ENCODE measurements at places on chromosomes 1 and 21.
A peak's percentile ranks its signal among the peaks of the same experiment; 100 is the strongest.

GRCh38 chr1:18724801-18725200 lies 94.2 kb downstream of the PAX7 start:
- DNase-seq, result no peak

DNA sequence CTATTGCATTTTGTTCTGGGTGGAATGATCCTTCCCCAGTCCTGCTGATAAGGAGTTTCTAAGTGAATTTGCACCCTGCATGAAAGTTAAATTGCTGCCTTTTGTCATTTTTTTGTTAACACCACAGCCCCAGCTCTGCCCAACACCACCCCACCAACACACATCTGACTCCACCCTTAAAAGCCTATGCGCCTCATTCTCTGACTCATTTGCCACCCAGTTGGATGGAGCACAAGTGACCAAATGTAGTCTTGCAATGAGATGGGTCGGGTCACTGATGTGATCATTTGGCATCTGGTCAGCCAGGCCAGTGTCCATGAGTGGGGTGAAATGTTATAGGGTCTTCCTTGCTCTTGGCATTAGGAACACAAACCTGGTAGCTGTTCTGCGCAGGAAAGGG lies 256.8 kb downstream of the KAZN start:
- DNase-seq, result no peak

GRCh38 chr21:37294679-37295078 lies 27.5 kb upstream of the VPS26C start:
- DNase-seq, result no peak

GRCh38 chr1:85091671-85092280 lies 43.5 kb upstream of the MCOLN3 start:
- DNase-seq, result peak; percentile 71

- no peak for DNase-seq
Observed at GRCh38 chr1:112388436-112388835, 7.6 kb upstream of the CTTNBP2NL start.

- DNase-seq, result peak; percentile 82
Observed at GRCh38 chr1:59290193-59290949, 6.5 kb upstream of the FGGY start.

GRCh38 chr1:81327743-81328142 lies 473.0 kb upstream of the ADGRL2 start:
- DNase-seq, result no peak

- DNase-seq, result no peak
Observed at GRCh38 chr1:205593967-205594366, 37.8 kb downstream of the ELK4 start.

DNA sequence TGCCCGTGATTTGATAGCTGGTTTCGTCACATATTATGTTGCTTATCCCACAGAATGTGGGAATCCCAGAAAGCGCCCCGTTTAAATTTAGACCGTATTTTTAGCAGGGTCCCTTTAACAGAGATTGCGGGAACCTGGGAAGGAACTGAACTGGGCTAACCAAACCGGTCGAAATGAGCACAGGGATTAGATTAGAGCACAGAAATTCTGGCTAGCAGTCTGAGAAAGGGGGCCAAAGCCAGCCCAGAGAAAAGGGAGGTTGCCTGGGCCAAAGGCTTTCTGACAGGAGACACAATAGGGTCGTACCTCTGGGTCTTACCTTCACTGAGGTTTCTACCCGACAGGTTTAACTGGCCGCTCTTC lies 327 bp downstream of the LRRC40 start:
- no peak for DNase-seq

GRCh38 chr1:34278211-34278610 lies 101.5 kb downstream of the C1orf94 start:
- no peak for DNase-seq

DNA sequence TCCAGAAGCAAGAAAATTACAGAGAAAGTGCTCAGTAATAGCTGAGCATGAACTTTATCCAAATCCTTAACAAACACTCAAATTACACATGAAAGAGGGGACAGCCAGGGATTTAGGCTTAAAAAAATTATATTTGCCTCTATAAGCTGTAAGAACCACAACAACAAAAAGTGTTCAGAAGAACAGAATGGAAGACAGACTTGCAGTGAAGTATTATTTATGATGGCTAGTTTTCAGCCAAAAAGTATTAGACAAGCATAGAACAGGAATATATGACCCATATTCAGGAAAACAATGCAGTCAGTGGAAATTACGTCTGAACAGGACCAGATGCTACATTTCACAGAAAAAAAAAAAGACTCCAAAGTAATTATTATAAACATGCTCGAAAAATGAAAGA lies 1246.3 kb downstream of the NCAM2 start:
- DNase-seq, result no peak

DNA sequence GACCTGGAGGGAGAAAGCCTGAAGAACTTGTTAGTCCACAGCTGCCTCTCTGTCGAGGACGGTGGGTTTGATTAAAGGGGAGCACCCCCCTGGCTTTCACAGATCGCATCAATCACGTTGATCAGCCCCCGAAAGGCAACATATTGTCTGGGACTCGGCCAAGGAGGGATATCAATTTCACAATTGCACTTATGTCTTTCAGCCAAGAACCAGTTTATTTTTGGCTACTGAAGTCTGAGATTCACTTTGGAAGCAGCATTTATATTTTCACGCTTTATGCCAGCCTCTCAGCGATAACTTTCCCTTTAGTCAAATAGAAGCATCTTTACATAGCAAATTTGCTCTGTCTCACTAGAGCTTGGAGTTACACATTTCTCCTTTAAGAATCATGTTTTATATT lies 253.2 kb upstream of the RRP15 start:
- no peak for DNase-seq

- DNase-seq, result peak; percentile 71
Observed at GRCh38 chr1:209109001-209109785, 474.3 kb upstream of the CAMK1G start.

- DNase-seq, result peak; percentile 24
Observed at GRCh38 chr21:25901330-25901979, 166.7 kb downstream of the GABPA start.

DNA sequence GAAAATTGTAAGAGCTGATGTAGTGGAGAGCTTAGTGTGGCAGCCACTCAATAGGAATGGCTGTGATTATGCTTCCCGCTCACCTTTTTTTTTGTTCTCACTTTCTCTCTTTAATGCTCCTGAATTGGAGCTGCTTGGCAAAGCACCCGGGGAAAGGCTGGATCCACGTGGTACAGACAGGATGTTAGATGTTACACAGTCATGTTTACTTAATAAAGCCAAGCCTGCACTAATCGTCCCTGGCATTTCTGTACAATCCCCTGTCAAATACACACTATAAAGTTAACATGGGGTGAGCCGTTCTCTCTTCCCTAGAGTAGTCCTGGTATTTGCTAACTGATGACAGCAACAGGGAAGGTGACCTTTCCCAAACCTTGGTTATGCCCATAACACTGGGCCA lies 187.8 kb downstream of the ZSCAN20 start:
- DNase-seq, result no peak

- no peak for DNase-seq
Observed at GRCh38 chr21:36582271-36582670, 102.3 kb upstream of the CLDN14 start.

GRCh38 chr1:42450061-42450460 lies 5.8 kb downstream of the ZMYND12 start:
- DNase-seq, result no peak

DNA sequence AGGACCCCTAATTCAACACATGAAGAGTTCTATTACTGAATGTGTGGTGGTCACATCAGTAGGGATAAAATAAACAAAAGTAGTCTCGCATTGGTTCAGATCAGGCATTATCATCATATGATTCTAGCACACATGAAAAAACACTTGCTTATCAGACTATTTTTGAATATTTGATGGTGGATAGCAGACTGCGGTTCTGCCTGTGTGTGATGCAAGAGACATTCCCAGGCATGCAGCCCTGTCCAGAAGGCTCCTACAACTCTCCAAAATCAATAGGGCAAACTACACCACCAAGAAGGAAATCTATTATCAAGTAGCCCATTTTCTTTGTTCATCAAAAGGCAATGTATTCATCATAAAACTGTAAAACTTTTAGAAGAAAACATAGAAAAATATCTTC lies 304.7 kb downstream of the DUSP10 start:
- DNase-seq, result no peak

- peak; percentile 46 for DNase-seq
Observed at GRCh38 chr1:217133958-217134856, 411.0 kb upstream of the ESRRG start.

GRCh38 chr1:72911656-72912055 lies 629.3 kb upstream of the NEGR1 start:
- DNase-seq, result no peak

GRCh38 chr1:227901239-227901905 lies 46.4 kb downstream of the WNT9A start:
- DNase-seq, result no peak

GRCh38 chr1:6091823-6092109 lies 46.1 kb downstream of the KCNAB2 start:
- DNase-seq, result no peak

DNA sequence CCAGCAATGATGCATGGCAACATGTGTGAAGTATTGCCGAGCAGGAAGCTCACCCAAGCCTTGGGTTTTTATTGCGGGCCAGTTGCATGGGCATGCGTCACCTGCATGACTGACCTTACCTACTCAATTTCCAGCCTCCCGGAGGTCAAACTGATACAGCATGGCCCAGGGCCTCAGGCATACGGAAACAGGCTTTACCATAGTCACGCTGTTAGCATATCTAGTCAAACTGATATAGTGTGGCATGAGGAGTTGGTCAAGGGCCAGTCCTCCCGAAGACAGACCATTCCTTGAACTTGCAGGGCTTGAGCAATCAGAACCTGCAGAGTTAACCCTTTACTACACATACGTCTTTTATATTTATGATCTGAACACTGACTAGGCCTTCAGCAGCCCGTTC lies 6.4 kb upstream of the DUSP12 start:
- peak; percentile 35 for DNase-seq

GRCh38 chr1:17671314-17671705 lies 83.8 kb upstream of the ACTL8 start:
- DNase-seq, result no peak

GRCh38 chr1:5333291-5333690 lies 658.9 kb downstream of the NPHP4 start:
- no peak for DNase-seq

DNA sequence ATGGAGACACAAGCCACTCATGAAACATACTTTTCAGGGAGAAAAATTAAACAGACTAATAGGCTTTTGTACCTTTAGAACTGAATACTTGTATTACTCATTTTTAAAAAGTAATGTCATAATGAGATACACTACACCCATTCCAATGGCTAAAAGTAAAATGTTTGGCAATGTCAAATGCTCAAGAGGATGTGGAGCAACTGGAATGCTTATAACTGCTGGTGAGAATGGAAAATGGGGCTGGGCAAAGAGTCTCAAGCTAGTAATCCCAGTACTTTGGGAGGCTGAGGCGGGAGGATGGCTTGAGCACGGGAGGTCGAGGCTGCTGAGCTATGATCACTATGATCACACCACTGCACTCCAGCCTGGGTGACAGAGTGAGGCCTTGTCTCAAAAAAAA lies 86.3 kb downstream of the NKAIN1 start:
- no peak for DNase-seq

- DNase-seq, result peak; percentile 51
Observed at GRCh38 chr1:94322696-94323095, 85.3 kb upstream of the ARHGAP29 start.

DNA sequence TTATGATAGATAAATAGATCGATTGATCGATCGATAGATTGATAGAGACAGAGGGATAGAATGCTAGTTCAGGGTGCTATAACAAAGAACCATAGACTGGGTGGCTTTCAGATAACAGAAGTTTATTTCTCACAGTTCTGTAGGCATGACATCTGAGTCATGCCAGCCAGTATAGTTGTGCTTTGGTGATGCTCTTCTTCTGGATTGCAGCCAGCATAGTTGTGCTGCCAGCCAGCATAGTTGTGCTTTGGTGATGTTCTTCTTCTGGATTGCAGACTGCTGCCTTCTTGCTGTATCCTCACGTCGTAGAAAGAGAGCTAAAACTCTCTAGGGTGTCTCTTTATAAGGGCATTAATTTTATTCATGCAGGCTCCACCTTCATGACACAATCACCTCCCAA lies 860.8 kb downstream of the BRINP3 start:
- peak; percentile 89 for DNase-seq

DNA sequence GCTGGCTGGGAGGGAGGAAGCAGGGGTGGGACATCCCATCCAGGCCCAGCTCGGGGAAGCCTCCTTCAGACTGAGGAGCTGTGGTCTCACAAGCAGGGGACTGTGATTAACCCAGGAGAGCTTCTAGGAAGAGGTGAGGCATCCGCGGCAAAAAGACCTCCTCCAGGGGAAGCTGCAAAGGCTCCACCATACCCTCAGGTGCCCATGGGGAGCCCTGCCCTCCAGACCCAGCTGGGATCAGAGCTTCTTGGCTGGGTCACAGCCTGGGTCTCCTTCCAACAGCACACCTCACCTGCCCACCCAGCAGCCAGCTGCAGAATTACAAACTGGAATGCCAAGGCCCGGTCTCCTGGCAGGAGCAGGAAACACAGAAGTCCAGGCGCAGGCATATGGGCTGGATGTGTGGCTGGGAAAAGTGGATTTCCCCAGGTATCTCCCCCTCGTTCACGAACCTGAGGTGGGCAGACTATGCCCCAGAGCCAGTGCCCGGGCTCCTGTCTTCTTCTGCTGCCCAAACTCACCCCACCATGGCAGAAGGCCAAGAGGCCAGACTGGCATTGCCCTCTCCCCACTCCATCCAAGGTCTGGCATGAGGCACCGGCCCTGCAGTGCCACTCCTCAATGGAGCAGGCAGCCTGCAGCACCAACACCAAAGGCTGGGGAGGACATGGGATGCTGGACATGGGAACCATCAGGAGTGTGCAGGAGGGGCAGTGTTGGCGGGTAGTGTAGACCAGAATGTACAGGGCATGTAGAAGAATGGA lies 15.4 kb upstream of the ARF1 start:
- DNase-seq, result no peak

DNA sequence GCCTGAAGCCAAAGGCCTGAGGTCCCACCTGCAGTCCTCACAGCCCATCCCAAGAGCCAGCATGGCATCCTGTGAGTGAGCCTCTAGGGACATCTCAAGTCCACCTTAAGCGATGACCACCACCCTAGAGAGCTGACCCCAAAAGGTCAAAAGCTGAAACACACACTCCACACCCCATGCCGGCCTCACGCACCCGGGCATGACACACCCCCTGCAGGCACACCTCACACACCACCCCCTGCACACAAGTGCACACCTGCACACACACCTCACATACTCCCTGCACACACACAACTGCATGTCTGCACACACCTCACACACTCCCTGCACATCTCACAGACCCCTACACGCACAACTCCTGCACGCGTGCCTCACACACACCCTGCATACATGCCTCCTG lies 118.7 kb downstream of the NPHP4 start:
- DNase-seq, result no peak

- no peak for DNase-seq
Observed at GRCh38 chr1:98707556-98707955, 46.0 kb downstream of the SNX7 start.

- DNase-seq, result no peak
Observed at GRCh38 chr1:24406788-24407187, 6.8 kb downstream of the STPG1 start.

Data from epithelial cell of esophagus (primary cell).